ENCODE measurements at places on chromosomes 7 and 10.

- DNase-seq: no peak
These were observed 238.8 kb downstream of the FANK1 start for GRCh38 chr10:126135177-126135576.

- DNase-seq: no peak
These were observed 22.5 kb downstream of the RNF133 start for GRCh38 chr7:122676466-122676865.

- DNase-seq: no peak
These were observed 10.2 kb downstream of the DGKI start for GRCh38 chr7:137836541-137836940.

DNA sequence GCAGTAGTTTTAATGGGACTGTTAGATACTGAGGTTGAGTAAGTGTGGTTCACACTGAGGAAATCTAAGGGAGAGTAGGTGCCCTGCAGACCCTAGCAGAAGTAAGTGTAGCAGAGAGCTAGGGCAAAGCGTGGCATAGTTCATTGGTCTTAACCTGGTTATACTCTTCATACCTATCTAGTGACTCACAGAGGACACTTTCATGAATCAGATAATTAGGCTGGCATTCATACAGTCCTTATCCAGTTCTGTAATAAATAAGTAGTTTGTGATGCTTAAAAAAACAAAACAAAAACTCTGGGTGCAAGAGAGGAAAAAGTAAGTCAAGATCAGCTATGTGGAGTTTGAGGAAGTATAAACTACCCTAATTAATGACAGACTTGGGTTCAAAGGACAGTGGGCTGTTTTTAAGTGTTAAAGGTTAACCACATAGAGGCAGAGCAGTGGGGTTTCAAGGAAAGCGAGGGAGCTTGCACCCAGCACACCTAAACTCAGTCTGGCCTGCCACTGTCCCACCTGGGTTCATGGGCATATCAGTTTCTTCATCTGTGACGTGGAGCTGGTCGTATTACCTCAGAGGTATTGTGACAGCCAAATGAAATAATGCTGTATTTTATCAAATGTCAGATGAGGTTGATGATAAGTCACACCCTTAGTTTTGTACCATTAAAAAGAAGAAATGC lies 27.1 kb downstream of the LMTK2 start:
- peak; percentile 24 for DNase-seq

DNA sequence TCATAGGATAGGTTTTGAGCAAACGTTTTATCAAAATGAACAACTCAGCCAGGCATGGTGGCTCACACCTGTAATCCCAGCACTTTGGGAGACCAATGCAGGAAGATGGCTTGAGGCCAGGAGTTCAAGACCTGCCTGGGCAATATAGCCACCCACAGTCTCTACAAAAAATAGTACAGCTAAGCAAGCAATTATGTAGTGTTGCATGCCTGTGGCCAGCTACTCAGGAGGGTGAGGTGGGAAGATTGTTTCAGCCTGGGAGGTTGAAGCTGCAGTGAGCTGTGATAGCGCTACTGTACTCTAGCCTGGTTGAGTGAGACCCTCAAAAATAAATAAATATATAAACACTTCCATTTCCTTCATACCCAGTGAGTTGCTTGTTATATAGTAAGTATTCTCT lies 67.1 kb downstream of the LSMEM1 start:
- DNase-seq: peak; percentile 75

GRCh38 chr7:88452646-88453045 lies 146.0 kb upstream of the STEAP4 start:
- no peak for DNase-seq

DNA sequence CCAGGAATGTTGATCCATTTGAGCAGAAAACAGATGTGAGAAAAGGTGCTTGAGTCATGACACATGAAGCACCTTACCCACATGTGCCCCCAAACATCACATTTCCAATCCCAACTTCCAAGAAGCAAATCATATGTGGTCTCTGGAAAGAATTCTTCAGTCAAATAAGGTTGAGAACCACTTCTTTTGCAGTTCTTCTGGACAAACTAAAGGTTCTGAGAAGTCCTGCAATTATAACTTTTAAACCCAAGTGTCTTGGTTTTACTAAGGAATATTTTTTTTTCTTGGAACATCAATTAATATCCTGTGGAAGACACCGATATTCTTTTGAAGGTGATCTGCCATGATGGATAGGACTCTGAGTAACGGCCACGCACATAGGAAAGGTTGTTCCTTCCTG lies 151.3 kb downstream of the MYOF start:
- no peak for DNase-seq

GRCh38 chr7:107610323-107610722 lies 30.3 kb downstream of the BCAP29 start:
- DNase-seq: peak; percentile 31

DNA sequence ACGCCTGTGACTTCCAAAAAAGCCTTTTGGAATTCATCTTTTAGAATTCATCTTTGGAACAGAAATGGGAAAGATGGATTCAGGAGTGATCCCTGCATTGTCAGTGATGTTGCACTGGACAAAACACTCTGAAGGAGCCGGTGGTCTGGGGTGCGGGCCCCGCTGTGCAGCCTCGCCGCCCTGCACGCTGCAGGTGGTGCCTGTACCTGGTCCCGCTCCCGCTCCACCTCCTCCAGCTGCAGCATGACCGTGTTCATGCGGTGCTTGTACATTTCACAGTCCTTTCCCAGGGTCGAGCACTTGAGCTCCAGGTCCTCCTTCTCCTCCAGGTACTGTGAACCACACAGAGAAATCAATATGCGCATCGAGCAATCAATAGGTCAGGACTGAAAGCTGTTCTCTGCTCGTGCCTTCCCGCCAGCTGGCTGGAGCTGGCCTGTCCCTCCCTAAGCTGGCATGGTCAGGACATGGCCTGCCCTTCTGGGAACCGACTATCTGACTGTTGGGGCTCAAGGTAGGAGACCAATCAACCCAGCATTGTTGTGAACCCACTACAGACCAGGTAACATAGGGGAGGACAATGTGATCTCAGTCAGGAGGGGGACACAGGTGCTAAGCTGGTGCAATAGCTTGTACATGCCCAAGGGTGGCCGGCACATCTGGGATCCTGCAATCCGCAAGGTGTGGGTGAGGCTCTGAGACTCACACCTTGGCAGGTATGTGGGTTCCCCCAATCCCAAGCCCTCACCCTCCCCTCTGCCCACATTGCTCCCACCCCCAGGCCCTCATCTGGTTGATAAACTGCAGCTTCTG lies 93.8 kb upstream of the GNA12 start:
- DNase-seq: no peak

DNA sequence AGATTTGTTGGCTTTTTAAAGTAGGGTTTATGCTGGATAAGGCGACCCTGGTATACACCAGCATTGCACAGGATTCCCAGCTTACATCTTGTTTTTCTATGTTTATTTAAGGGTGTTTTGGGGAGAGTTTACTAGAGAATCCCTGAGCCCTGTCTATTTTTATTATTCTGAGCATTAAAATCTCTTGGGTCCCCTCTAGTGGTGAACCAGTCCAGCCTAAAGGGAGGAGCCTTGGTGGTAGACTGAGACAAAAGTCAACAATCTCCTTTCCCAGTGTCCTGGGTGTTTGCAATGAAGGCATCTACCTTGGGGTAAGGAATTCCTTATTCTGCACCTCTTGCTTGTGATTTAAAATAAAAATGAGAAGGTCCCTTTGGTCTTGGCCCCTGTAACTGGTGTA lies 38.2 kb downstream of the ANTXRL start:
- DNase-seq: peak; percentile 30

- DNase-seq: no peak
These were observed 63.0 kb upstream of the HPS1 start for GRCh38 chr10:98509745-98510144.

DNA sequence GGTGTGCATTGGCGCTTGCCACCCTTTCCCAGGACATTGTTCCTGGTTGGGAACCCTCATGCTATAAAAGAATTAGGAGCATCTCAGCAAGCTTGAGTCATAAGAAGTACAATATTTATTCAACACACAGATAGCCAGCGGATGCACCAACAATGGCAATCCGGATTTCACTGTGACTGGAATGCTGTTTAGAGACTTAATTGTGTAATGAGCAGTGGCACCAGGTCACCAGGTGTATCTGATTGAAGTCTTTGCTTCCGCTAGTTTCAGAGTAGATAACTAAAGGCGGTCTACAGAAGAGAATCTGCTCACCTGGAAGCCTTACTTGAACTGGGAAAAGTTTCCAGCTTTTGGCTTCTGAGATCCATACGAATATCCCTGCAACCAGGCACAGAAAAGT lies 772.3 kb upstream of the GHITM start:
- DNase-seq: no peak
